Thymus (tissue), 14 donors: ENCODE measurements at places on chromosomes 1 and 21. TPM values are rescaled to one million over a fixed set of nuclear protein-coding genes. Genes with fewer than 3 reads are reported as not detected.

POU3F1 gene
- total RNA-seq: 0.09 TPM

GRCh38 chr1:245092638-245092976 is 62.2 kb upstream of the KIF26B start:
- no peaks in the 10 kb centered on the region for H3K4me1 ChIP-seq
- H3K27me3 ChIP-seq: no peaks in the 10 kb centered on the region
- no peaks in the 10 kb centered on the region for H3K36me3 ChIP-seq
- DNase-seq: no peak

DNA sequence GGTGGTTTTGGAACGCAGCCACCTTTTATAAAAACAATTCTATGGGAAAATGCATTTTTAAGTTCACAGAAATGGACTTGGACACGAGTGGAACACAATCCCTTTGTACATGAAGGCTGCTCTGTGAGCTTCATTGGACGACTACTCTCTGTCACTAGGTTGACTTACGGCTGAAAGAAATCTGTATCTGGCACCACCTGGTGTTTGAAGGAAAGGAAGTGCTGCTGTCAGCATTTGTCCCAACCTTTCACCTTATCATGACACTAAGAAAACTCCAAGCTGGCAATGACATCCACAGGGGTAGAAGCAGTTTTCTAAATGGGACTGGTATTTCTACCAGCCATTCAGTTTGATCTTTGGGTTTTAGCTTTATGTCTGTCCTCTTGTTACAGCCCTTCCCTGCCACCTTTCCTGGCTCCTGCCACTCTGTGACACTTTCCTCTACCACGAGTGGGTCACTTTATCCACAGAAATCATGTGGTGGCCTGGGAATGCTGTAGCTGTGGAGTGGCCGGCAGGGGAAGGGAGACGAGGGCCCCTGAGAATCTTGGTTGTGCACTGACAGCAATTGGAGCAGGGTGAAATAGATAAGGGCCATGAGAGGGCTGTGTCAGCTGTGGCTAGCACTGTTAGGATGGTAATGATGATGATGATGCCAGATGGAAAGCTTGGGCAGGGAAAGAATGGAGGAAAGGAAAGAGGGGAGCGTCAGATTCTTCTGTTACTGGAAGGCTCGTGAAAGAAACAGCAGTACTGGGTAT is 85.2 kb downstream of the TBX19 start:
- H3K27ac ChIP-seq: no peak overlapping the region
- H3K4me1 ChIP-seq: no peaks in the 10 kb centered on the region
- H3K36me3 ChIP-seq: no peaks in the 10 kb centered on the region
- peak; percentile 47 for DNase-seq

PCSK9 gene
- total RNA-seq: 0.09 TPM

RABIF gene
- total RNA-seq: 7.7 TPM

CR1L gene
- 0.85 TPM for total RNA-seq

DNA sequence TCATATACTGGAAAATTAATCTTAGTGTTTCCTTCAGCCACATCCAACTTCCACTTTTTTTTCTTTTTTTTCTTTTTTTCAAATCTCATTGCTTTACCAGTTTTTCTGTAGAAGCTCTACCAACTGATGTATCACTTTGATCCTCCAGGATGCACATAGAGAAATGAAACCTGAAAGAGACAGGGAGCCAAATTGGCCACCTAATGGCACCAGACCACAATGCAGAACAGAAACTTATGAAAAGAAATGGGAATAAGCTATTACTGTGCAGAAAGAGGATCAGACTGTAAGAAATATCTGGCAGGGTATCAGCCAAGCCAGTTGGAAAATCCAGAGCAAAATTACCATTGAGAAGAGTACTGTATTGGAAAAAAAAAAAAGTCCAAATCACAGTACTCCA is 1514.2 kb downstream of the MRPL39 start:
- H3K27me3 ChIP-seq: no peaks in the 10 kb centered on the region
- no peaks in the 10 kb centered on the region for H3K4me1 ChIP-seq
- H3K36me3 ChIP-seq: no peaks in the 10 kb centered on the region
- H3K27ac ChIP-seq: no peak overlapping the region

DNA sequence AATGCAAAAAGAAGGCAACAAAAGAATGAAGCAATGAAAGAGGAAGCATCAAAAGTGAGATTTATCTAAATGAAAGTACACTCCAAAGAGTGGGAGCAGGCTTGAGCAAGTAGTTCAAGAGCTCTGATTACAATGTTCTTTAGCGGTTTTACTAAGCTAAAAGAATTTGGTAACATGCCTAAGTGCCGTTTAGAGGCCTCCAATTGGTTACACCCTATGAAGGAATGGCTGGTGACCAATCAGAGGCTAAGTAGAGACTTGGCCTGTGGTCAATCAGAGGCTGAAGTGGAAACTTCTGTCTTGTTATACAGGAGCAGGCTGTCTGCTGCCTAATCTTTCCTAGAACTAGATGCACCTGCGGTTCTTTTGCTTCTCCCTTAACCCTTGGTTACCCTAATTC is 59.1 kb downstream of the PTGFR start:
- no peaks in the 10 kb centered on the region for H3K36me3 ChIP-seq
- no peaks in the 10 kb centered on the region for H3K27me3 ChIP-seq
- H3K4me3 ChIP-seq: no peak overlapping the region
- H3K4me1 ChIP-seq: no peaks in the 10 kb centered on the region
- DNase-seq: no peak

DNA sequence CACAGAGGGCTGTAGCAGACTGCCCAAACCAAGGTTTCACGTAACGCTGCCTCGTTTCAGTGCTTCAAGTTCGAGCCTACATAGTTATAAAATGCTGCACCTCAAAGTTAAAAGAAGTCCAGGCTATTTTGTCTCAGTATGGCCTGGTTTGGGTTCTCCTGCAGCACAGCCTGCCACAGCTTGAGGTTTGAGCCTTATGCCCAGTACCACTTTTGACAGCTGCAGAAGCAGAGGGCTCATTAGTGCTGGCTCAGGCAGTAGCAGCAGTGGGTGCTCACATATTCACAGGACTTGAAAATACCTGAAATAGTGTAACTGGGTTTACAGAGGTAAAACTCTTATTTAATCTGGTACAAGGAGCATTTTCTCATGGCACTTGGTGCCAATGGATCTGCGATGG is 15.3 kb downstream of the SPATA46 start:
- DNase-seq: no peak
- H3K27me3 ChIP-seq: no peaks in the 10 kb centered on the region
- H3K27ac ChIP-seq: no peak overlapping the region
- H3K4me3 ChIP-seq: no peak overlapping the region
- H3K4me1 ChIP-seq: no peaks in the 10 kb centered on the region
- H3K36me3 ChIP-seq: no peaks in the 10 kb centered on the region

GRCh38 chr1:165434281-165434680 is 10.6 kb downstream of the RXRG start:
- H3K27ac ChIP-seq: no peak overlapping the region
- H3K27me3 ChIP-seq: peaks cover 2% of the 10 kb centered on the region
- H3K4me1 ChIP-seq: no peaks in the 10 kb centered on the region

TNFRSF4 gene
- total RNA-seq: 12.7 TPM

GRCh38 chr1:1290238-1290731 is 10.0 kb downstream of the SCNN1D start:
- H3K4me1 ChIP-seq: no peaks in the 10 kb centered on the region
- no peak overlapping the region for H3K4me3 ChIP-seq
- peaks cover 15% of the 10 kb centered on the region for H3K27me3 ChIP-seq
- DNase-seq: no peak
- H3K36me3 ChIP-seq: peaks cover 26% of the 10 kb centered on the region

GRCh38 chr1:66239834-66240233 is 294.1 kb upstream of the SGIP1 start:
- DNase-seq: no peak
- H3K4me3 ChIP-seq: no peak overlapping the region
- no peaks in the 10 kb centered on the region for H3K36me3 ChIP-seq
- no peaks in the 10 kb centered on the region for H3K27me3 ChIP-seq

GRCh38 chr1:194298007-194298598 is 1111.7 kb upstream of the B3GALT2 start:
- DNase-seq: no peak
- H3K4me3 ChIP-seq: no peak overlapping the region
- no peak overlapping the region for H3K27ac ChIP-seq
- no peaks in the 10 kb centered on the region for H3K36me3 ChIP-seq
- peaks cover 10% of the 10 kb centered on the region for H3K4me1 ChIP-seq
- no peaks in the 10 kb centered on the region for H3K27me3 ChIP-seq

DNA sequence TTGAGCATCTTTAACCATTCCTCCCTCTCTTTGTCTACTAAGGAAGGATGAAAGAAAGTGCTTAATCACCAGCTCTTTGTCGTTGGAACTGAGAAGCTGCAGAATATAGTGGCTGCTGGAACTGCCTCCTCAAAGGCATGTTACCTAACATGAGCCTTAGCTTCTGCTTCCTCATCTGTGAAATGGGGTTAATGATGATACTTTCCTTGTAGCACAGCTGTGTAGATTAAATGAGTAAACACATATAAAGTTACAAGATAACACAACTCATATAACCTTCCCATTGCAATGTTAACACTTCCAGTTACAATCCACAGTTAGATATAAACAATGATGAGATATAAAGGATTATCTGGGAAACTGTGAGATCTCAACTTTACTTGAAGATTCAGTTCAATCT is 48.4 kb upstream of the ZNF326 start:
- no peak overlapping the region for H3K27ac ChIP-seq
- H3K4me3 ChIP-seq: no peak overlapping the region
- DNase-seq: no peak
- H3K36me3 ChIP-seq: no peaks in the 10 kb centered on the region

LHX8 gene
- total RNA-seq: 0.05 TPM

HLCS gene
- 5.4 TPM for total RNA-seq

WDR64 gene
- 0.14 TPM for total RNA-seq

- no peak overlapping the region for H3K4me3 ChIP-seq
- H3K4me1 ChIP-seq: no peaks in the 10 kb centered on the region
- H3K36me3 ChIP-seq: no peaks in the 10 kb centered on the region
- H3K27me3 ChIP-seq: no peaks in the 10 kb centered on the region
- no peak overlapping the region for H3K27ac ChIP-seq
These were observed 152.3 kb downstream of the DMRTA2 start for GRCh38 chr1:50270926-50271325.

OR2AK2 gene
- total RNA-seq: 0.09 TPM

- no peak overlapping the region for H3K27ac ChIP-seq
- DNase-seq: no peak
- H3K4me3 ChIP-seq: no peak overlapping the region
- no peaks in the 10 kb centered on the region for H3K36me3 ChIP-seq
- no peaks in the 10 kb centered on the region for H3K27me3 ChIP-seq
These were observed 62.1 kb downstream of the MATN1 start for GRCh38 chr1:30661311-30661710.

GRCh38 chr1:164716992-164717703 is 158.2 kb downstream of the PBX1 start:
- H3K4me1 ChIP-seq: no peaks in the 10 kb centered on the region
- H3K27me3 ChIP-seq: no peaks in the 10 kb centered on the region
- no peak overlapping the region for H3K27ac ChIP-seq
- no peak overlapping the region for H3K4me3 ChIP-seq
- no peak for DNase-seq

DNA sequence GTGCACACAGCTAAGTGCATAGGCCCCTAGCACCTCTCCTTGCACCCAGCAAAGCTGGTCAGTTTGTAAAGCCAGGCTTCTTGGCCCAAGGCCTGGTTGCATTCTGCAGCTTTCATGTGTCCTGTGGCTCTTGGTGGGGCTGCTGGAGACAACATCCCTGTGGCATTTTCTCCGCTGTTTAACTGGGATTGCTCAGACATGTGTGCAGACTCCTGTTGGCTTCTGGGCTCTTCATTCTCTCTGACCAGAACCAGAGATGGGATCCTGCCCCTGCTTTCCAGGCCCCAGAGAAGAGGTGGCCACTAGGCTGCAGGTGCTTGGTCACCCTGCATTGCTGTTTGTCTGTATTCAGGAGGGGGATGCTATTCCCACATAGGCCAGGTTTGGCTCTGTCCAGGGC is 50.8 kb downstream of the FAM78B start:
- no peaks in the 10 kb centered on the region for H3K36me3 ChIP-seq
- no peaks in the 10 kb centered on the region for H3K4me1 ChIP-seq
- no peaks in the 10 kb centered on the region for H3K27me3 ChIP-seq
- H3K27ac ChIP-seq: no peak overlapping the region
- DNase-seq: no peak

- no peak overlapping the region for H3K27ac ChIP-seq
- H3K4me3 ChIP-seq: no peak overlapping the region
- H3K36me3 ChIP-seq: no peaks in the 10 kb centered on the region
- no peaks in the 10 kb centered on the region for H3K4me1 ChIP-seq
- H3K27me3 ChIP-seq: no peaks in the 10 kb centered on the region
These were observed 83.1 kb downstream of the C21orf91 start for GRCh38 chr21:17736072-17736471.

- peaks cover 76% of the 10 kb centered on the region for H3K36me3 ChIP-seq
- H3K4me3 ChIP-seq: no peak overlapping the region
- H3K4me1 ChIP-seq: no peaks in the 10 kb centered on the region
- no peaks in the 10 kb centered on the region for H3K27me3 ChIP-seq
These were observed 11.6 kb downstream of the CFAP410 start for GRCh38 chr21:44327603-44327974.

- H3K27me3 ChIP-seq: no peaks in the 10 kb centered on the region
- DNase-seq: no peak
- H3K4me1 ChIP-seq: no peaks in the 10 kb centered on the region
- H3K27ac ChIP-seq: no peak overlapping the region
- H3K36me3 ChIP-seq: no peaks in the 10 kb centered on the region
- no peak overlapping the region for H3K4me3 ChIP-seq
These were observed 302.8 kb downstream of the MATN1 start for GRCh38 chr1:30420519-30421050.

FBLIM1 gene
- total RNA-seq: 1.6 TPM

SLAMF9 gene
- 0.09 TPM for total RNA-seq

DNA sequence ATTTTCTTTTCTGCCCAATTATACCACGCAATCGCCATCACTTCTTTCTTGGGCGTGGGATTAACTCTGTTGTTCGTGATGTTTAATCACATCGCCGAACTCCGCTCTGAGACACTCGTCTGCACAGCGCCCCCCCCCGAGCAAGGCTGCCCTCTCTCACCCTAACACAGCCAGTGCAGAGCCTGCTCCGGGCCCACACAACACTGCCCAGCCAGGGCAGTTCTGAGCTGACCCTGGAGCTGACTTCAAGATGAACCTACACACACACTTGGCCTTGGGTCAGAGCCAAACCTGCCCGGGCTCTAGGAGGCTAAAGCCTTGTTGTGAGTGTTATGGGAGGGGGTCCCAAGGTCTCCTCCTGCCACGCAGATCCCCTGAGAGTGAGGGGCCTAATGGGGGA is 64.6 kb upstream of the LRP8 start:
- no peak overlapping the region for H3K27ac ChIP-seq
- no peak overlapping the region for H3K4me3 ChIP-seq
- no peaks in the 10 kb centered on the region for H3K4me1 ChIP-seq
- no peak for DNase-seq

SELP gene
- total RNA-seq: 1.0 TPM

DNA sequence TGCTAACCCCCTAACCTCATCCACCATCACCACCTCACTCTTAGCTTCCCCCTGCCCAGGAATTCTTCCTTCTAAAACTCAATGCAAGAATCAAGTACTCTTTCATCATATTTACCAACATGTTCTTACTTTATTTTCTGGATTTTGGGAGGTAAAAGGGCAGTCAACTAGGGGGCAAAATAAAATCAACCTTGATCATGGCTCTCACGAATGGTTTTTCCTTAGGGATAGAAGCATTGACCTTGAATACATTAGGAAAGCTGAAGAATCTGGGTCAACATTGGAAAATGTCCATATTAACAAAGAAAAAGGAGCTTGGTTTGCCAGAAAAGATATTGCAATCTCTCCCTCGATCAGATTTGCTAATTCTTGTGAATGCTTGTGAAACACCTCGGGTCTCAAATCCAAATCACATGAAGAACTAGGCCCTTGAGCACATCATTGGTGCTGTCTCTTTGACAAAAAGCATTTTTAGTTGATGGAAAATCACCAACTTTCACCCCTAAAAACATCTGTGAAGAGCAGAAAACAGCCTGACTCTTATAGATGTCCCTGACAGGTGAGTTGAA is 58.9 kb downstream of the ZC3H11B start:
- no peaks in the 10 kb centered on the region for H3K4me1 ChIP-seq
- no peaks in the 10 kb centered on the region for H3K27me3 ChIP-seq
- DNase-seq: no peak
- no peak overlapping the region for H3K27ac ChIP-seq
- no peak overlapping the region for H3K4me3 ChIP-seq
